Panc1 (cell line): ENCODE measurements at places on chromosomes 5 and 9. TPM values are rescaled to one million over a fixed set of nuclear protein-coding genes. Genes with fewer than 3 reads are reported as not detected.

DNA sequence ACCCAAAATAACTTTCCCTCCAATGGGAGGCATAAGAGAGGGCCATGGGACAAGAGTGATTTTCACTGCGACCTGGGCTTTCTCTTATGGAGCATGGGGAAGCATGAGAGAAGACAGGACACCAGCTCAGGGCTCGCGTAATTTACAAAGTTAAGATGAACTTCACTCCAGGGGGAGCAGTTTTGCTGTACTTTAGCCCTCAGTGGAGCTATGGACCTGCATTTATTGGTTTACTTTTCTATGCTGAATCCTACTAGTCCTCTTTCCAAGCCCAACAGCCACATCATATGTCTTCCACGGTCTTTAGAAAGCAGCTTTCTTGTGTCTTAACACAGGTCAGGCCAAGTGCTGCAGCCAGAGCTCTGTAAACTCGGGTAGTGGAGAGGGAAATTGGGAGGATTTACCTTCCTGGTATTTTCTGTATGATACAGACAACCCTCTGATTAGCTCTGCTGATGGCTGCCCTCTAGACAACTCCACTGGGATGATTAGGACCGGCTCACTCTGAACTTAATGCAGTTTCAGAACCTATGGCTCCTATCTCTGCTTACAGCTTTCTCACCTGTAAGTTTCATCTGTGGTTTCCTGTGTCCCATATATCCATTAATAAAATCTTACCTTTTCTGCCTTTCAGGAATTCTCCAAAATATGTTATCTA is 581.0 kb upstream of the RORB start:
- no peak for DNase-seq

The SPATA31A1 gene
- not detected for total RNA-seq

The CA9 gene
- 0.31 TPM for total RNA-seq

The IGFBPL1 gene
- total RNA-seq, result 13.7 TPM

The GPR151 gene
- not detected for total RNA-seq

The CDO1 gene
- total RNA-seq, result not detected

DNA sequence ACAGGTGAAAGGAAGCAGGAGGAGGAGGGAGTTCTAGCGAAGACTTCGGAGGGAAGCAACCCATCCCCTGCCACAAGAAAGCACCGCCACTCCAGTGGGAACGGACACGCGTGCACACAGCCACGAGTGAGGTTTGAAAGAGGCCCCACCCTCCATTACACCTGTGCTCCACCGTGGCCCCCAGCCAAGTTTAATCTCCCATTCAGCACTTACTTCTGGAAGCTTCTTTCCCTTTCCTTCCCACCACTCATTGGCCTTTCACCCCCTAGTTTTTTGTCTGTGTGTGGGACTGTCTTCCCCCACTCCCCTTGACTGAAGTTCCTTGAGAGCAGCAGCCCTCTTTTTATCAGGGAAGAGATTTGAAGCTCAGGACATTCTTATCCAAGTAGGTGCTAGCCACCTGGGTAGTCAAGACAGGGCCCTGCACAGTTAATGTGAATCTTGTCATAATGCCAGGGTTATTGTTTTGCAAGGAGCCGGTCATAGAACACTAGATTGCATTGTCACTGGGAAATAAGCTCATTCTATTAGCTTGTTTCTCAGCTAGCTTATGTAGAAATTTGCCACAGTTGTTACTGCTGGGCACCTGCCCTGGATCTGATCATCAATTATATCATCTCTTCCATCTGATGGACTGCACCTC is 256.0 kb downstream of the DOCK8 start:
- no peak for DNase-seq

GRCh38 chr5:3031733-3032378 is 280.4 kb upstream of the IRX2 start:
- no peak for DNase-seq

The GOLM1 gene
- 73.4 TPM for total RNA-seq

- DNase-seq, result no peak
Observed at GRCh38 chr5:54946306-54946819, 39.0 kb downstream of the ESM1 start.

The DNLZ gene
- total RNA-seq, result 26.5 TPM

- no peak for DNase-seq
Observed at GRCh38 chr9:76223749-76224340, 170.4 kb downstream of the RFK start.

DNA sequence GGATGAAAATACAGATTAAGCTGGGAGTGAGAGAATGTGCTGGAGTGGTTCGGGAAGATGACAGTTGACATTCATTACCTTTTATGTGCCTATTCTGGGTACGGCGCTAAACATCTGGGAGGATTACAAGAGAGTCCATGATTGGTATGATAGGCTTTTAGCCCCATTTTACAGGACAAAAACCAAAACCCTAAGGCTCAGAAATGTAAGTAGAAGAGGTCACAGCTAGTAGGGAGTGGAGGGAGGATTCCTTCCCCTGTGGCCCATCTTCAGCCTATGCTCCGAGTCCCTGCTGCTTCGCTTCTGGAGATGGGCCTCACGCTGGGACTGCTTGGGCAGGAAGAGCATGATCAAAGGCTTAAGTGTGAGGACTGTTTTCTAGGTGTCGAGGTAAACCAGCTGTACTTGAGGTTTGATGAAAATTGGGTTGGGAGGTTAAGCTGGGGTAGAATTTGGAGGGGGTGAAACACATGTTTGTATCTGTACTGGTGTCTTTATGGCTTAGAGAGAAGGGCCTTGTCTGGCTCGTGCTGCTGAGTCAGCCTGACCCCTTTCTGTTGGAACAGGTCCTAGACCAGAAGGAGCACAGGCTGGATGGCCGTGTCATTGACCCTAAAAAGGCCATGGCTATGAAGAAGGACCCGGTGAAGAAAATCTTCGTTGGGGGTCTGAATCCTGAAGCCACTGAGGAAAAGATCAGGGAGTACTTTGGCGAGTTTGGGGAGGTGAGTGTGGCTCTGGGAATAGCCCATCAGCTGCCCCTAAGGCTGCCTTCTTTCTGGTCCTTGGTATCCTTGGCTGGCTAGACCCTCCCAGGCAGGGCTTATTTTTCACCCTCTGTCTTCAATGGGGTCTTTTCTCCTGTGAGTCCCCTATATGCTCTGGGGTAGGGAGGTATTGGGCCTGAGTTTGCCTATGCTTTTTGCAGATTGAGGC is 2.1 kb downstream of the HNRNPAB start:
- no peak for DNase-seq

- no peak for DNase-seq
Observed at GRCh38 chr9:118721923-118722322, 647.3 kb downstream of the BRINP1 start.

DNA sequence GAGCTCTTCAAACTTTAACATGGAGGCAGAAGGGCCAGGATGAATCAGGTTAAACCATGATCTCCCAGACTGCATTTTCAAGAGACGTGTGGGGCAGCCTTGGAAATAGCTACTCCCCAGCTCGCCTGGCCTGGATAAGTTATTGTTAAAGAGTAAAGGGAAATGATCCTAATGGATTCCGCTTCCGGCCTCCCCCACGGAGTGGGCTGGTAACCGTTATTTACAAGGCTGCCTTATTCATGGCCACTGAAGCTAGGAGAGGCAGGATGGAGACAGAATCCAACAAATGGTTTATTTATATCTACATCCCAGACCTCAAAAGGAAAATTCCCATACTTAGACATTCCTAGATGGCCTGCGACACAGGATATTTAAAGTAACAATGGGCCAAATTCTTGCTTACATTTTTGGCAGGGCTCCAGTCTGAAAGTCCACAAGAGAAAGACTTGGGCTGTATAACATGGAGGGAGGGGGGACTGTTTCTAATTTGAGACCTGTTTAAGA is 27.9 kb downstream of the SPRY4 start:
- DNase-seq, result no peak

- DNase-seq, result no peak
Observed at GRCh38 chr9:101485924-101486692, 47.5 kb upstream of the RNF20 start.

GRCh38 chr5:32465076-32465475 is 20.5 kb upstream of the ZFR start:
- no peak for DNase-seq

The CDH10 gene
- total RNA-seq, result 0.72 TPM

GRCh38 chr9:111527347-111527746 is 2.4 kb downstream of the ZNF483 start:
- DNase-seq, result no peak

The OMD gene
- total RNA-seq, result not detected

- DNase-seq, result no peak
Observed at GRCh38 chr5:17217493-17218352, at the start of gene BASP1. BASP1 (plus strand) TSS chr5:17217631; CDS start chr5:17275217, 57,586 bp downstream.

GRCh38 chr9:115088860-115089259 is 29.1 kb downstream of the TNC start:
- DNase-seq, result no peak
